ENCODE measurements at places on chromosomes 2 and 18.

GRCh38 chr2:197885587-197885986 lies 81.2 kb downstream of the PLCL1 start:
- DNase-seq = no peak

DNA sequence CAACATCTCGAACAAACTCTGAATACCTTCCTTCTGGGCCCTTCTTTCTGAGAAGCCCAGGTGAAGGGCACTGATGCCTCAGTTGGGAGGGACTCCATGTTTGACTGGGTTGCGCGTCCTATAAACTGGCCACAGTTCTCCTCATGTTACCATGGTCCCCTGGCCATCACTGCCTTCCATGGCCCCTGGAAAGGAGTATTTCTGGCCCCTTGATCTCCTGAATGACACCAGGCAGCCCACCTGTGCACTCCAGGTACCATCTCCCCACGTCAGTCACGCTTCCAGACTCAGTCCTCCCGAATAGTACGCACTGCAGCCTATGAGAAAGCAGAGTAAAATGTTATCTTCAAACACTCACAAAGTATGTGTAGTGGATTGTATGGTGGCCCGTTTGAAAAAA lies 73.9 kb downstream of the ACKR3 start:
- no peak for DNase-seq

GRCh38 chr2:98729652-98730051 lies 1.3 kb downstream of the MGAT4A start:
- DNase-seq = no peak

DNA sequence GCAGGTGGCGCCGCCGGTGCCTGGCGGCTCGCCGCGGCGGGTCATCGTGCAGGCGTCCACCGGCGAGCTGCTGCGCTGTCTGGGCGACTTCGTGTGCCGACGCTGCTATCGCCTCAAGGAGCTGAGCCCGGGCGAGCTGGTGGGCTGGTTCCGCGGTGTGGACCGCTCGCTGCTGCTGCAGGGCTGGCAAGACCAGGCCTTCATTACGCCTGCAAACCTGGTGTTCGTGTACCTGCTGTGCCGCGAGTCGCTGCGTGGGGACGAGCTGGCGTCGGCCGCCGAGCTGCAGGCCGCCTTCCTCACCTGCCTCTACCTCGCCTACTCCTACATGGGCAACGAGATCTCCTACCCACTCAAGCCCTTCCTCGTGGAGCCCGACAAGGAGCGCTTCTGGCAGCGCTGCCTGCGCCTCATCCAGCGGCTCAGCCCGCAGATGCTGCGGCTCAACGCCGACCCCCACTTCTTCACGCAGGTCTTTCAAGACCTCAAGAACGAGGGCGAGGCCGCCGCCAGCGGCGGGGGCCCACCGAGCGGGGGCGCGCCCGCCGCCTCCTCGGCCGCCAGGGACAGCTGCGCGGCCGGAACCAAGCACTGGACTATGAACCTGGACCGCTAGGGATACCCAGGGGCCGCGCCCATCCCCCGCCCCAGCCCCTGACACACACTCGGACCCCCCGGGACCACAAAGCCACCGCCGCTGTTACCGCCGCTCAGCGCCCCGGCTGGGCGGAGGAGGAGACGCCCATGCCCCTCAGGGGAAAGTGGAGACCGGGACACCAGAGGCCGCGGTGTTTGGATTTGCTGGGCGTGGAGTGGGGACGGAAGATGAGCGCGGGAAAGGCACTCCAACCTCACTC lies 1.1 kb downstream of the CDK5R2 start:
- DNase-seq = no peak

- no peak for DNase-seq
Measured at GRCh38 chr18:61080954-61081528, 252.2 kb upstream of the CDH20 start.

GRCh38 chr2:40357667-40358066 lies 94.2 kb downstream of the SLC8A1 start:
- no peak for DNase-seq

- DNase-seq = no peak
Measured at GRCh38 chr18:7273301-7273921, 42.5 kb downstream of the LRRC30 start.

GRCh38 chr2:229575569-229576315 lies 138.6 kb downstream of the DNER start:
- DNase-seq = no peak

GRCh38 chr2:151855111-151855510 lies 26.9 kb upstream of the ARL5A start:
- no peak for DNase-seq

- DNase-seq = no peak
Measured at GRCh38 chr2:15359716-15360531, 201.2 kb downstream of the NBAS start.

- DNase-seq = no peak
Measured at GRCh38 chr2:205965707-205966106, 120.3 kb downstream of the INO80D start.

DNA sequence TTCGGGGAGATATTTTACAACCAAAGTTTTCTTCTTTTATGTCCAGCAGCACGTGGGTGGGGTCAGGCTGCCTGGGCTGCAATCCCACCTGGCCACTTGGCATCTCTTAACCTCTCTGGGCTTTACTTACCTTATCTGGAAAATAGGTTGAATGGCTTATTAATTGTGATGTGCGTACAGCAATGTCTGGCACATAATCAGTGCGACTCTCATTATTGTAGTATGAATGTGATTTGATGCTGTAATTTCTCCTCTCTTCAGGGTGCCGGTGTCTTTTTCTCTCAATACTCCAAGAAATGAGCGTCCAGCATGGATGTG lies 2.0 kb upstream of the ZAP70 start:
- DNase-seq = no peak

DNA sequence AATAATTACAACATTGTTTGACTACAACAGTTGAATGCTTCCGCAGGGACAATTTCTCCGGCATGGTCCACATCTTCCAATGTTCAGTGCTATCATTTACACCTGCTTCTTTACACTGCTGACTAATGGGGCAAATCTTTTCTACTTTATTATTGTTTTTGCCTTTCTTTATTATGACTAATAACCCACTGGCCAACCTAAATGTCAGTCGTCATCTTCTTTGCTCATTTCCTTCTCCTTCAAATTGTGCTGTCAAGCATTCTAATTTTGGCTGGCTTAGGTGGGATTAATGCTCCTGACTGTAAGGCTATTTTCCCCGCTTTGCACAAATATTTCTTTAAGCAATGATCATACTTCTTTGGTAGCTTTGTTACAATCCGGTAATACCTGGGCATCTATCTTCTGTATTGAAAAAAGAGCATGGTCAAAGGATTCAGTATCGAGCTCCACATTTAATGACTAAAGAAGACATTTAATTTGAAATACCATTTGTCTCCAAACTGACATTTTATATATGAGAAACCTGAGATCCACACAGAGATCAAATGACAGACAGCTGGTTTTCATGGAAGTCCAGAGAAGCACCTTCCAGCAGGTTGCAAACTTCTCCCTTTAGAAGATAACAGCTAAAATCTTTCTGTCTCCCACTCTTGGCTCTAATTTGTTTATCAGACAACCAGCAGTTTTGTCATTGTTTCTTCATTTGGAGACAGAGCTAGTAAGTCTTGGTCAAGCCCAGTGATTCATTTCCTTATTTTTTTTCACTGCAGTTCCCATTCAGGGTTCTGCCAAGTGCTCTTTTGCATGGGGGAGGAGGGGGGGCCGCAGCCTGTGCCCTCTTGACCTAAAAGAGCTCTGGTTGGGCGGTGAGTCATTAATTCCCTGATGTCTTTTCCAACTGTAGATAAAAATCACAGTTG lies 132.9 kb downstream of the SOCS6 start:
- no peak for DNase-seq

GRCh38 chr2:195368249-195369217 lies 288.5 kb upstream of the SLC39A10 start:
- no peak for DNase-seq

GRCh38 chr2:44770221-44771195 lies 171.0 kb upstream of the SIX3 start:
- DNase-seq = no peak

DNA sequence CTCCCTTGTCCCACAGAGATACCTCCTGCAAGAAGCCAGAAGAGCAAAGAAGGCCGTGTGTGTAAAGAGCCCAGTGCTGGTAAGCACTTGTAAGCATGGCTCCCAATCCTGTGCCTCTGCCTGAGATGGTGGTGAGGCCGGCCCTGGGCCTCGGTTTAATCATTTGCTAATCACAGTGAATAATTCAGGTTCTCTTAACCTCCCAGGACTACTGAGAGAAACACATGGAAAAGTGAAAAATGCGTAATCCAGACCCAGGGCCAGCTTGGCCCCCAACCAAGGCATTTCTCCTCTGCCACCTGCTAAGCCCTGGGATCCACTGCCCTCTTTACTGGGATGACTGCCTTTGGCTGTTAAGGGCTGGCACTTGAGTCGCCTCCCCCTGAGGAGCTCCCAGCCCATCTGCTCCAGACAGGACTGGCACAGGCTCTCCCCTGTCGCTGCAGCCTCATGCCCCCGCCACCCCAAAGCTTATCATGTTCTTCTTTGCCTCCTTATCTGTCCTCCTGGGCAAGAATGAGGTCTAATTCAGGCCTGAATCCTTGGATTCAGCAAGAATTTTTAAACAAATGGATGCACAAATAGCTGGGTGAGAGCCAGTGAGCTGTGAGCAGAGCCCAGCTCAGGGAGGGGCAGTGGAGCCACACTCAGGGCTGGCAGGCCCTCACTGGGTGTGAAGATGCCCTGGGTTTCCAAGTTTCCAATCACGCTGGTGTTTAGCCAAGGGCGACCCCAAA lies 193.9 kb upstream of the HS6ST1 start:
- DNase-seq = no peak

DNA sequence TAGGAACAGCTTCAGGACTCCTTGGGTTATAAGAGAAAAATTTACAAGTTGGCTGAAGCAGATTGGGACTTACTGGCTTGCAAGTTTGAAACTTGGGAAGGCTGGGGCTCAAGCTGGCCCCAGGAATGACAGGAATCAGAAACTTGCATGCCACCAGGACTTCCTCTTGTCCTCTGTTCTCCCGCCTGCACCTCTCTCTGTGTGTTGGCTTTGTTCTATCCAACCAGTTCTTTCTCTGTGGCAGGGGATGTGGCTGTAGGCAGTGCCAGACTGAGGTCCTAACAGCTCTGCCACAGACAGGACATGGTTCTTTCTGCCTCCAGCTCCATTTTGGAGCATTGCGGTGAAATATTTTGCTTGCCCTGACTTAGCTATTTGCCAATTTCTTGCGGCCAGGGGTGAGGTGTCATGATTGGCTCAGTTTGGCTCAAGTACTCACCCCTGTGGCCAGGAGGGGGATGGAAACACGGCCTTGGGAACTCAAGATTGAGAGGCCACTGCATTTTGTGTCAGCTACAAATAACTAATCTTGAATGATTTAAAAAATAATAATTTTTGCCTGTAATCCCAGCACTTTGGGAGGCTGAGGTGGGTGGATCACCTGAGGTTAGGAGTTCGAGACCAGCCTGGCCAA lies 48.9 kb downstream of the MEP1B start:
- DNase-seq = no peak

DNA sequence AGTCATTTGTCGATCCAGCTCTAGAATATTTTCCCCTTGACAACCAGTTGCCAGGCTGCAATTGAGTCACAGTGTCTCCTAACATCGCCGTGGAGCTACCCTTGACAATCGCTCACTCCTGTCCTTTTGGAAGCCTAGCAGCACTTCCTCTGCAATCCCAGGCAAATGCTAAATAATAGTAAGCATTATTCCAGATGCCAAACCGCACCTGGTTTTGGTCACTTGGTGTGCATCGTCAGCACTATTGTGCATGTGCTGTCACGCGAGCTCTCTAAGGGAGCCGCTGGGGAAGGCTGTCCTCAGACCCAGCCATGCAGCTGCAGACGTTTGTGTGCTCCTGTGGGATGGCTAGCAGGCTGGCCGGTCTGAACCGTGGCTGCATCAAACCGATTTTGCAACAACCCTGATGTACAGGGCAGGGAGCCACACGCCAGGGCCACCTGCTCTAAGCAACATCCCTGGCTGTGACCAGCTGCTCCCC lies 549.5 kb upstream of the ID2 start:
- no peak for DNase-seq

All from NAMALWA (cell line).